ENCODE measurements at places on chromosomes 7 and 10.

GRCh38 chr10:77711683-77712049, 74.1 kb upstream of the KCNMA1 start:
- DNase-seq = no peak

DNA sequence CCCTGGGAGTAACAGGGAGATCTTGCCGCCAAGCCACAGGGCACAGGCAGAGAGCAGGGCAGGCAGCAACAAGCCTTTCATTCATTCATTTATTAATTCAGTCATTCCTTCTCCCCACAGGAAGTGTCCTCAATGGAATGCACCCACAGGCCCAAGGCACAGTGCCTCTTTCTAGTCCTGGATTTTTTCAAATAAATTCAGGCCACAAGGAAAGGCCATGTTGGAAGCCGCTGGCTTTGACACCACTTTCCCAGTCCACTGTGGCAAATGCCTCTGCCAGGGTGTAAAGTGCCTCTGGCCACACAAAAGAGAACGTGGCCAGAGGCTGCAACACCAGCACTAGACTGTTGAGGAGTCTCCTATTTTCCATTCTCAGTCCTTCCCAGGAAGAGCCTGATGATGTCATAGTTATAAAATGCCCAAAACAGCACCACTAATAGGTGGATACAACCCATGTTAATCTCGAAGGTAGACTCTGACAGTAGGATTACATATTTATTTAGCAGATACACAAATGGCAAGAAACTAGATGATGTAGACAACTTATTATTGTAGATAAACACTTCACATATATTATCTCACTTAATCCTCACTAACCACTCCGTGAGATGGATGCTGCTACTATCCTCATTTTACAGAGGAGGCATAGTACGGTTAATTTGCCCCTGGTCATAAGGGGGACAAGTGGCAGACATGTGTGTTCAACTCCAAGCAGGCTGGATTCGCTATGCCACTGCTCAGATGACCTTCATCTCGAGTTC, 5.5 kb downstream of the JAZF1 start:
- no peak for DNase-seq

DNA sequence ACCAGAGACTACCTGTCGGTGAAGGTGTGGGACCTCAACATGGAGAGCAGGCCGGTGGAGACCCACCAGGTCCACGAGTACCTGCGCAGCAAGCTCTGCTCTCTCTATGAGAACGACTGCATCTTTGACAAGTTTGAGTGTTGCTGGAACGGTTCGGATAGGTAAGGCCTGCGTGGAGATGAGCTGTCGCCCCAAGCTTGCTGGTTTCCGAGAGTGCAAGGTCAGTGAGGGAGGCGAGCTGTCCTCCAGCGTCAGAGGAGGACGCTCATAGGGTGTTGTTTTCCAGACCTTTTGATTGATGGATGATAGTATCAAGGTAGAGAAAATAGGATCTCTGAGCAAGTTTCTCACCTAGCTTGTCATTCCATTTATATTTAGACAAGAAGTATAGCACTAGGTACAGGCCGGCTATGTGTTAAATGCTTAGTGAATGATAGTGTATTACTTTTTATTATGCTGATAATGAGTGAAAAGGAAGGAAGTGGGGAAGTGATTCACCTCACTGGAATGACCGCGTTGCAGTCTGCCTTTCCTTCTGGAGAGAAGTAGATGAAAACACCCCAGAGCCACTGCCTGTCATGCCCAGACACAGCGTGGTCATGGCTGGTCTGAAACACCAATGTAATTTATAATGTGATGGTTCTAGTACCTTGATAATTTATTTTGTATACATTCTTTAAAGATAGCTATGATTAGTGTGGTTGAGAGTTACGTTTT, 33.9 kb downstream of the BNIP3 start:
- DNase-seq = no peak

- no peak for DNase-seq
These were observed 25.9 kb downstream of the ELFN1 start for GRCh38 chr7:1695800-1696454.

GRCh38 chr7:120504386-120504785, 231.4 kb downstream of the KCND2 start:
- no peak for DNase-seq

DNA sequence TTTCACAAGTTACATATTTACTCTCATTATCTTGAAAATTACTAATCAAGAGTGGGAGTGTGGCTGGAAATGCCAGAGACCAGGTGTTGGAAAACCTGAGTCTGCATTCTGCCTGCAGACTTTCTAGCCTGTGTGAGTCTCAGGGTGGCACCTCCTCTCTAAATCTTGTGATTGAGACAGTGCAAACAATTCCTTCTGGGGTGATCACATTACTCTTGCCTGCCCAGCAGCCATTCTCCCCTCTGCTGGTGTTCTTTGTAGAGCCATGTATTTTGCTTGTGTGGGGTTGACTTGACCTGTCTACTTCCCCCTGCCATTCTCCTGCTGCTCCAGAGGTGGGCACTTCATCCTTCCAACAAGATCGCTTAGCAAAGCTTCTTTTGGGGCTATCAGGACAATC, 101.1 kb downstream of the RAPGEF5 start:
- DNase-seq = no peak

DNA sequence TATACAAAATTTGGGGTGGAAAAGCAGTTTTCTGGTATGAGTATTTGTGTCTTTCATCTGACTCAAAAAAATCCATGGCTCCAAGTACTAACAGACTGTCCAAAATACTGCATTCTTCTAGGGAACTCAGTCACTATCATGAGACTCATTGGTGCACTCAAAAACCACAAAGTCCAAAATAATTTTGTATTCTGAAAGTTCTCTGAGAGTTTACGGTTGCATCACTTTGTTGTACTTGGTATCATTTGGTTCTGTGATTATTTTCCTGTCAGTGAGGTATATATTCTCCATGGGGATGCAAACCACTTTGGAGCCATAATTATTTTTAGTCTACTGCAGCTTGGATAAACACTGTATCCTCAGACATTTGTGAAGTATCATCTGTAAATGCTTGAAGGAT, 28.0 kb upstream of the CABCOCO1 start:
- no peak for DNase-seq

DNA sequence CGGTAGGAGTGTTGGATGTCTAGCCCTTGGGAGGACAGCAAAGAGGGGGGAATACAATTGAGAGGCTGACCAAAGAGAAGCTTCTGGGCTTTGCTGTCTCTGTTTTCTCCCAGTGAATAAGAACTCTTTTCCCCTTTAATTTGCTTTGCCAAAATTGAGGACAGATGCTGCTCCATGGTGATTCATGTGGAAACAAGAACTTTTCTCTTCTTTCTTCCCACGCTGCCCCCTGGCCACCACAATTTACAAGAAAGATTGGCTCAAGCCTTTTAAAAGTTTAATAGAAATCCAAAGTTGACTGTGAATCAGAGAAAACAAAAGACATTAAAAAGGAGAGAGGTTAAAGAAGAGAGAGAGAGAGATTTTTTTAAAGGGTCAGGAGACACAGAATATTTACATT, 49.0 kb downstream of the PRR15 start:
- no peak for DNase-seq

GRCh38 chr10:12438919-12439692, 89.8 kb downstream of the CAMK1D start:
- no peak for DNase-seq

DNA sequence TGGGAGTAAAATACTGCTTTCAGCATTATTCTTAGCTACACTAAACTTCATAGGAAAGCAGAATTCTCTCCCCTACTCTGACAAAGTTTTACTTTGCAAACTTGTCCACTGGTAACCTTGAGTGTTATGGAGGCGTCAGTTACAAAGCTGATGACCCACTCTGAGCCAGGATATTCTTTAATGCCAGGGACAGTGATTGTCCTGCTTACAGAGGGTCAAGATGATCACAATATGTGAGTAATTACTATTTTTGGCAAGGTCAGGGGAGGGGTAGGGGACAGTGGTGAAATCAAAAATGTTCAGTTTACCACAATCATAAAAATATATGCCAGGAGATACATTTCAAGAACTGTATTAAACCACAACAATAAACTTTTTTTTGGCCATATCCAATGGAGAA, 520.6 kb downstream of the SUGCT start:
- DNase-seq = no peak

DNA sequence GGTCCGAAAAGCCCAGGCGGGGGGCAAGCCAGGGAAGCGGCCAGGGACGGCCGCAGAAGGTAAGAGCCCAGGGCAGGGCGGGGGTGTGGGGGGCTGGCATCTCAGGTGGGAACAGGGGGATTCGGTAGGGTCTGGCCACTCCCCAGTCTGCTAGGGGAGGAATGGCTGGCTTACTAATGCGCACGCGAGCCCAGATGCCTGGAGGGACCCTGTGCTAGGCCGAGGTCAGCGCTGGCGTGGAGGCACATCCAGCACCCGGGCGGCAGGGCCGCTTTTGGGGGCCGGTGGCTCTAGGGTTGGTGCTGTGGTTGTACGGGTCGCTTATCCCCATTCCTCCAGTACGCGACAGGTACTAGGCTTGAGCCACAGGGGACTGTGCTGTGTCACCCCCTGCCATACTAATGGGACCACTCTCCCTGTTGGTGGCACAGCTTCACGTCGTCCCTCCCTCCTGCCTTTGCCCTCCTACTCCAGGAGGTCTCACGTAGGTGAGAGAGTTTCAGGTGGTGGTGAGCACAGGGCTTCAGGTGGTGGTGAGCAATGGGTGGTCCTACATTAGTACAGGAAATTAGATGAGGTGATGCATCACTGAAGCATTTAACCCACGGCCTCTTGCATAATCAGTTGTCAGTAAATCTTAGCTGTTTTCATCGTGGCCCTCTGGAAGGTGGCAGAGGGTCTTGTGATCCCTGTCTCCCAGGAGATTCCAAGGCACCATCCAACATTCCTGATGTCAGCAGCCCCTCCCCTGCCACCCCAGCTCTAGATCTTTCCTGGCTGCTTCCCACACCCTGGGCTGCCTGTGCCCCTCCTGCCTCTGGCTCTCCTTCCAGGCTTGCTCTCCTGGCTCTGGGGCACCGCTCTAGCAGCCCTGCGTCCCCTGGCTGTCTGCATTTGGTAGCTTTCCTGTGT, 971 bp downstream of the AEBP1 start:
- DNase-seq = no peak
